Left ventricle myocardium superior (tissue), 1 donor: ENCODE measurements at places on chromosomes 2 and 18.

- DNase-seq, result no peak
Observed at GRCh38 chr2:194345347-194345746, 1311.7 kb upstream of the SLC39A10 start.

DNA sequence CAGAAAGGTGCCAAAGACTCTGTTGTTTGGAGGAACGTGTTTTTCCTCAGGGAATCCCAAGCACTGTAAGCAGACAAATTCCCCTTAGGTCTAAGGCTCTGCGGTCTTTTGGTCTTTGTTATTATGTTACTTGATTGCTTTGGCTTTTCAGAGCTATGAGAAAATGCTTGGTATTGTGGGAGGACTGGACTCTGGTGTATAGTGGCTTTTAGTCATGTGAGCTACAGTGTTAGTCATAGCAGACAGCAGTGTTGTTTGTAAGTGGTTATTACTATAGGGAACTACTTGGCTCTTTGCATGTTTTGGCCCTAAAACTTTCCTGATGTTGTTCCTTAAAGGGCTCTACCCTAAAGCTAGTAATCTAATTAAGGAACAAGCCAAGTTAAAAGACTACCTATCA, 956.2 kb upstream of the LRATD1 start:
- no peak for DNase-seq

DNA sequence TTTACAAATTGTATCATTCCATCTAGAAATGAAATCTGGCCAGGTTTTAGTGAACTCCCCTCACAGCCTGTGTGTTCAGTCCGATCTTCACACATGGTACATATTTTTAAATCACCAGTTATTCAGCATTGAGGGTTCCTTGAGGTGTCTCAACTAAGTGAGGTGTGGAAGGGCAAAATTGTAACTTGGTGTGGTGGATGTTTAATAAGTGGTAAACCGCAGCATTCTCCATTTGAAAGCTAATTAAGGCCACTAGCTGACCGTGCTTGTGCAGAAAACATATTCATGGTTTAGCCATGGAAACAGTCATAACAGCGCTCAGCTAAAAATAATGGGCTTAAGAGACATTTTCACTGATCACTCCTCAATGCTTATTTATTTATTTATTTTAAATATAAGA, 786.2 kb upstream of the FANCL start:
- DNase-seq, result no peak

GRCh38 chr2:63544017-63544627, 44.2 kb downstream of the WDPCP start:
- DNase-seq, result no peak

DNA sequence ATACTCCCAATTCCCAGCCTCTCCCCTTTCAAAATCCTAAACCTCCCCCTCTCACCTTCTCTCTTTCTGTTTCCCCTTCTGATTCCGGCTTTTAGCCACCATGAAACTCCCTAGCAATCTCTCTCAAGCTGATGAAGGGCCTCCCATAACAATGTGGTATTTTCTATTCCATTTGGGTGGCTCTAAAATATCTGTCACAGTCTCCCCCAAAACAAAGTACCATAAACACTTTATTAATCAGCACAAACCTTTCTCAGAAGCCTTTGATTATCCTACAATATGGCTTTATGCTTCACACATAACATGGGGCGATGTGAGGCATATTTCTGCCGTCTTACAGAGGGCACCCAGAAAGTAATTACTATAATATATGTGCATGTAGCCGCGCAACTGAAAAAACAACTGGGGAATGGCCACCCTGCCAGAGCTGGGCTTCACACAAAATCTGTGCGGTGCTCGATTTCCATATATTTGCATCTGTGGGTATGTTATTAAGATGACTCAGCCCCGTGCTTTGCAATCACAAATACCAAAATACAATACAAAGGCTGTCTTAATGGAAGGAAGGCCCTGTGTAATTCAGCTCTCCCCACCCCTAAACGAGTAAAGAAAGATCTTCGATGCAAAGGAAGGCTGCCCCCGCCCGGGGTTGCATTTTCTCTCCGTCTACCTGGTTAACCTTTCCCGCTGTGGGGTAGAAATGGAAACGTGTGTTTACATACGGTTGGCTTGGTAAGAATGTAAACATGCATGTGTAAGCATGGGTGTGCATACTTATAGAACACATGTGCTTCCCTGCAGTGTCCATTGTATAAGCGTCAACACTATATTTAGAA, 81.4 kb downstream of the CELF4 start:
- DNase-seq, result no peak

- DNase-seq, result no peak
Observed at GRCh38 chr18:22977847-22978701, 44.9 kb downstream of the RBBP8 start.

- no peak for DNase-seq
Observed at GRCh38 chr2:217638031-217638430, 364.8 kb downstream of the TNS1 start.

DNA sequence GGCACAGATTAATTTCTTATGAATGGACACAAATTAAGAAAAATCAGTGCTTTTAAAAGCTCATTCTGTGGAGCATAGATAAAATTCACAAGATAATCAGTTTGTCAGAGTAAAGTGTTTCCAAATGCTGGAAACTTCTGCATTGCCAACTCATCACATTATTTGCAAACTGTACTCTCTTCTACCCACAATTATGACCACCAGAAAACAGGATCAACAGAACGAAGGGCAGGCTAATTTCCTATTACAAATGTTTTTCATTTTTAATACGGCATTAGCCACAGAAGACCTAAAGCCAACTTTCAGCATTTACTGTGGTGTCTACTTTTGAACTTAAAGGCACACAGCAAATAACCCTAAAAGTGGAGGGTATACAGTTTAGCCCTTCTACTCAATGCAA, 6.0 kb downstream of the IRS1 start:
- DNase-seq, result no peak

GRCh38 chr2:60555783-60556139, 2.3 kb upstream of the BCL11A start:
- no peak for DNase-seq

DNA sequence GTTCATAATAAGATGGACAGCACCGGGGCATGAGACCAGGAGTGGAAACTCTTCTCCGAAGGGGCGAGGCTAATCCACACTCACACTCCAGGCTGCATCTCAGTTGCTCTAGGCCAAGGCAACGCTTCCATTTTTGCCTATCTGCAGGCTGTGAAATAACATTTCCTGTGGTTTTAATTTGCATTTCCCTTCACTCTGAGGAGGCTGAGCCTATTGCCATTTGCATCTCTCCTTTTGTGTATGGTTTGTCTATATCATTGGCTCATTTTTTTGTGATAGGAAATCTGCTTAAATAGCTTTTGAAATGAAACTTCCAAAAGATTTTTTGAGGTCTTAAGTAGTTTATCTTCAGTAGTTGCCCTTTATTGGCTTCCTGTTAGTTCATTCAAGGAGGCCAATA, 57.6 kb downstream of the TPGS2 start:
- DNase-seq, result no peak

- DNase-seq, result no peak
Observed at GRCh38 chr2:186695081-186695756, 1.4 kb downstream of the FAM171B start.
